ENCODE measurements at places on chromosomes 3 and 15.

- no peak for DNase-seq
Measured at GRCh38 chr3:178597371-178597770, 61.1 kb downstream of the KCNMB2 start.

DNA sequence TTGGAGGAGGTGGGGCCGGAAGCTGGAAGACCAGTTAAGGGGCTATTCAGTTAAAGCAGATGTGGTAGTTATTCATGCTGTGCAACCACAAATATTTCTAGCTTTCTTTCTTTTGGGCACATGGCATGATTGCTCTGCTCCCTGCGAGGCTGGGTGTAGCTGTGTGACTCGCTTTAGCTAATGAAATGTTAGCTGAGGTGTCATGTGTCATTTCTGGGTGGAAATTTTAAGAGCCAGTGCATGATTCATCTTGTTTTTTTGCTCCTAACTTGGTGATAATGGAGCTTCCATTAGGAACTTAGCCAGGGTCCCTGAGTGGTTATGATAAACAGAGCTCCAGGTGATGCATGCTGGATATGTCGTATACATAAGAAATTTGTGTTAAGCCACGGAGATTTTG lies 300.6 kb downstream of the SATB1 start:
- DNase-seq: no peak

GRCh38 chr3:69998759-69999139 lies 784 bp upstream of the SAMMSON start:
- no peak for DNase-seq

GRCh38 chr3:12752102-12752501 lies 7.0 kb downstream of the TMEM40 start:
- no peak for DNase-seq

- DNase-seq: no peak
Measured at GRCh38 chr15:66670762-66671580, 31.1 kb upstream of the SMAD6 start.

DNA sequence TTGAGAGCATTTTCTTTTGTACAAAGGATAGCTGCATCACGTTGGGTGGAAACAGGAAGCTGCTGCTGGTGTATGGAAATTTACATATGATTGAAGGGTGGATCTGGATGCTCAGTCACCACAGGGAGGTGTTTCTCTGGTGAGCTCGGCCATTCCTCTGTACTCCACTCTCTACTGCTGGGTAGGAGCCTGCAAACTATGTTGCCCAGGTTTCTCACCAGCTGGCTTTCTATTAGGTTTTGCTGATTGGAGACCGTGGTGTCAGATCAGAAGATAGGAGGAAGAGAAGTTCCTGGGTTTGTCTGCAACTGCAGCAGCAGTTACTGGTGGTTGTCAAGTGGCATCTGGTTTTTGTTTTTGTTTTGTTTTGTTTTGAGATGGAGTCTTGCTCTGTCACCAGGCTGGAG lies 61.7 kb downstream of the TAMM41 start:
- peak; percentile 79 for DNase-seq

GRCh38 chr3:129683201-129683600 lies 76.7 kb upstream of the PLXND1 start:
- DNase-seq: no peak

GRCh38 chr15:94029495-94029894 lies 201.9 kb upstream of the MCTP2 start:
- no peak for DNase-seq

- DNase-seq: peak; percentile 75
Measured at GRCh38 chr3:52925405-52926313, 28.3 kb upstream of the STIMATE start.

GRCh38 chr3:54366007-54366750 lies 243.8 kb downstream of the CACNA2D3 start:
- DNase-seq: no peak

DNA sequence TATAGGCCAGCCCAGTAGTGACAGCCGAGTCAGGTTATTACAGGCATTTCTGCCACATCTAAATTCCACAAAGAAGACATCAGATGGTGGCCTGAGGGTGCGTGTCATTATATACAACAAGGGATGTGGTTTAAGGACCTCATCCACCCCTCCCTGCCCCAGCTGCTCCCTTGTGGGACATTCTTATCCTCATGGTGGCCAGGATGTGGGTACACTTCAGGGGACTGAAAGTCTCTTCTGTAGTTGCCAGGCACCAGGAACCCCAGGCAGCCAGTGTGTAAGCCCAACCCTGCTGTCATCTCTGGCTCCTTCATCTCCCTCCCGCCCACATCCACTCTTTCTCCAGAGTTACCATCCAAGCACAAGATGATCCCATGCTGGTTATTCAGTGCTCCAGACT lies 224.9 kb upstream of the TOPAZ1 start:
- DNase-seq: no peak

DNA sequence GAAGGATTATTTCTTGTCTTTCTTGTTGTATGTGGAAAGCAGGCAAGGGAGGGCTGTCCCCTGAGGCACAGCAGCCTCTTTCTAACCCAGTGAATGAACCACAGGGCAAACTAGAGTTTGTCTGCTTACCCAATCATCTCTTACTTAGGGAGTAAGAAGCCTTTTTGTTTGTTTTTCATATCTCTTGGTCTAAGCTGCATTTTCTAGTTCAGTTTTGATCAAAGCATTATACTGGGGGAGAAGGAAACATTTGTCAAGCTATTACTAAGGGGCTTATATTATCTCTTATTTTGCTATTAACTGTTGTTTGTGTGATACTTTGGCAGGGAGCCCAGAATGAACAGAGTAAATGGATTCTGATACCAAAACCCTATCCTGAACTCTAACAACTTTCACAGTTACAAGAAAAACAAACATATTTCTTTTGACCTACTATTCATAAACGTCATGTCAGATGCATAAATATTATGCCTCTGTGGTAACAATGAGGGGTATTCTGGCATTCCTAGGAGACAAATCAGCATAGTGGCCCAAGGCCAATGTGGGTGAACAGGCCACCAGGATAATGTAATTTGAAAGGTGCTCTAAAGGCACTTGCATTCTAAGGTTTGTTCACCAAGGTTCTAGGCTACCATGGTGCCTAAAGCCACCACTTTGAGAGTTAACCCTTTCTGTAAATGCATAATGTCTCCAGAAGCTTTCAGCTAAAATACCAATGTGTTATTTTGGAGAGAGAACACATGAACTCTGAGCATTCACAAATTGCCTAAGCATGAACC lies 271.6 kb upstream of the ZPLD1 start:
- DNase-seq: no peak

- DNase-seq: no peak
Measured at GRCh38 chr15:41483519-41483918, 10.2 kb upstream of the ITPKA start.

GRCh38 chr3:127690106-127690505 lies 17.4 kb downstream of the ABTB1 start:
- no peak for DNase-seq

- no peak for DNase-seq
Measured at GRCh38 chr3:176941689-176942088, 255.6 kb downstream of the TBL1XR1 start.

DNA sequence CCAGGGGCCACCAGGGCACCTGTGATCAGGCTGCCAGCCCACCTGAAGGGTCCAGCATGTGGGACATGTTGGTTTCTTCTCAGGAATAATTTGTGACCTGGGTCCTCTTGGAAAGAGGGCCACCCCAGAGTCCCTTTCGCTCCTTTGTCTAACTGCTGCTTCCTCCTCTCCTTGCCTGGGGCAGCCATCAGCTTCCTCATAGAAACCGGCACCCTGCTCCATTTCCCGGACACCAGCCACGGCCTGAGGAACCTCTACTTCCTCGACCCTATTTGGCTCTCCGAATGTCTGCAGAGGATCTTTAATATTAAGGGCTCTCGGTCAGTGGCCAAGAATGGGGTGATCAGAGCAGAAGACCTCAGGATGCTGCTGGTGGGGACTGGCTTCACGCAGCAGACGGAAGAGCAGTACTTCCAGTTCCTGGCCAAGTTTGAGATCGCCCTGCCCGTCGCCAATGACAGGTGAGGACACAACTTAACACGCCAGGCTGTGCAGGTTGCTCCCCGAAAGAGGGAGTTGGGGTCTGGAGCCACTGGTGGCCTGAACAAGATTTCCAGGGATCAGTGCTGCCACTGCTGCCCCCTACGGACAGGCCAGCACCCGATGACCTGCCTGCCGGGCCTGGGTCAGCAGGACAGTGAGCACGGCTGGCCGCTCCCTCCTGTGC lies 109.7 kb downstream of the LRRK1 start:
- no peak for DNase-seq

- DNase-seq: no peak
Measured at GRCh38 chr3:197798863-197799262, 7.8 kb downstream of the LRCH3 start.

DNA sequence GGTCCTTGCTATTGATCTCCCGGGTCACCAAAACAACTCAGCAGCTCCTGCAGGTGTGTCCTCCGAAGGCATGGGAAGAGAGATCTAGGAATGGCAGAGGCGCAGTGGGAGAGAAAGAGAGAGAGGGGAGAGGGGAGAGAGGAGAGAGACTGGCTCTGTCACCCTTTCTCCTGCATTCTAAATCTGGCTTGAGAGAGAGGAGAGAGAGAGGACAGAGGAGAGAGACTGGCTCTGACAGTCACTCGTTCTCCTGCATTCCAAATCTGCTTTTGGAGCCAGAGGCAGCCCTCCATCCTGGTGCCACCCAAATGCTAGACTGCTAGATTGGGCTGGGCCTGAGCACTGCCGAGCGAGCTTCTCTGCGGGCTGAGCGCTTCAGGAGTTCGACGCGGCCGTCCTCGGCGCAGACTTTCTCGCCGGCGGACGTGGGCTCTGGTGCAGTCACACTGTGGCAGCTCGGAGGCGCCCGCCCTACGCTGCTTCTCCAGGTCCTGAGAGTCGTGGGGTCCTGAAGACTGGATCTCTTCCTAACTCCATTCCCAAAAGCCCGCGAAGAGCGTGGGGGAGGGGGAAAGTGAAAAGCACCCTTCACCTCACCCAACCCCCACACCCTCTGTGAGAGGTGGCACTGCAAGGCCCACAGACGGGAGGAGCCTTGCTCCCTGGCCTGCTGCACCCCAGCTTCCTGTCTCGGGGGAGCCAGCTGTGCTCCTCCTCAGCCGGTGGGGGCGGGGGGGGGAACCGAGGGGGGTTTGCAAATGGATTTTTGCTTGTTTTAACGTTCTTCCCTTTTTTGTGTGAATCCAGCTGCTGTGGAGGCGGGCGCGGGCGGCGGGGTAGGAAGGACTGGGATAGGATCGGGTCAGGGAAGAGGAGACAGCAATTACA lies 222.3 kb downstream of the MEIS2 start:
- no peak for DNase-seq

DNA sequence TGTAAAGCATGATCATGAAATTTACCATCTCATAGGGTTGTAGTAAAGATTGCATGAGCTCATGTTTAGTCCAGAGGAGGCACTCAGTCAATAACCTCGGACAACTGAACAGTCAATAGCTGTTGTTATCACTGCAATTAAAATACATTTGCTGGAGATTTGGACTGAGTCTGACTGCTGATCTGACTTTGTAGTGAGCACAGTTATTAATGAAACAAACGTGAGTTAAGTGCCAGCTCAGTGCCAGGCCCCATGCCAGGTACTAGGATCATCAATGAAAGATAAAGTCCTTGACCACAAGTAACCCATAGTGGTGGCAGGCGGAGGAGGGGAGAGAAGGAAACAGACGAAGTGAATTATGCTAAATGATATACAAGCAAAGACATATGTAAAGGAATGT lies 43.7 kb upstream of the PRICKLE2 start:
- no peak for DNase-seq
